ENCODE measurements at places on chromosomes 1 and 21.

DNA sequence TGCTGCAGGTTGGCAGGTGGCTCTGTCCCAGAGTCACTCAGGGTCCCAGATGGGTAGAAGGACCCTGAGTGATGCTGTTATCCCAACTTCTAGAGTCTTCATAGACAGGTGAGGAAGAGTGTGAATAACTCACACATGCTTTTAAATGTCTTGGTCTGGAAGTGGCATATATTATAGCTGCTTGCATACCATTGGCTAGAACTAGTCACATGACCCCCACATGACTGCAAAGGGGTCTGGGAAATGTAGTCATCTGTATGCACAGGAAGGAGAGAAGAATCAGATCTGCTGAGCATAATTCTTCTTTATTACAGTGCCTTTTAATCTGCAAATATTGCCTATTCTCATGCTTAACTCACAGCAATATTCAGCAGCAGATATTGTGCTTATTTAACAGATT is 28.2 kb upstream of the KLHDC7A start:
- no peak for DNase-seq

GRCh38 chr1:171981303-171981702 is 140.0 kb downstream of the DNM3 start:
- no peak for DNase-seq

GRCh38 chr1:229031061-229031460 is 239.8 kb upstream of the RAB4A start:
- DNase-seq, result no peak

GRCh38 chr1:202101184-202101583 is 21.5 kb upstream of the GPR37L1 start:
- no peak for DNase-seq

All from fibroblast of skin of left quadriceps (primary cell).